ENCODE measurements at places on chromosomes 3 and 15.

DNA sequence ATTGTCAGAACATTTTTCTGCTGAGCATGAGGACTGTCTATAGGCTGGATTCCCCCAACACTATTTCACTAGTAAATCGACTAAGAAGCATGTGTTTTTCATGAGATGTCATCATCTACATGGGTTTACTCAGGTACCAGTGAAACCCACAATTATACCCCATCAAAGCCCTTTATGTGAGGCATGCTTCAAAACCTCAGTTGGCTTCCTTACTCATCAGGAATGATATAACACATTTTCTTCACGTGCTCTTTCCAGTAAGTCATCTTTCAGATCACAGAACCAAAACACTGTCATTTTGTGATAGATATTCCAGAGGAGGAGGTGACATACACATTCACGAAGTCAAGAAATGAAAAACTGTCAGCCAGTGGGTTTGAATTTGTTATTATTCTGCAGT, 116.5 kb downstream of the ANO10 start:
- DNase-seq = no peak

DNA sequence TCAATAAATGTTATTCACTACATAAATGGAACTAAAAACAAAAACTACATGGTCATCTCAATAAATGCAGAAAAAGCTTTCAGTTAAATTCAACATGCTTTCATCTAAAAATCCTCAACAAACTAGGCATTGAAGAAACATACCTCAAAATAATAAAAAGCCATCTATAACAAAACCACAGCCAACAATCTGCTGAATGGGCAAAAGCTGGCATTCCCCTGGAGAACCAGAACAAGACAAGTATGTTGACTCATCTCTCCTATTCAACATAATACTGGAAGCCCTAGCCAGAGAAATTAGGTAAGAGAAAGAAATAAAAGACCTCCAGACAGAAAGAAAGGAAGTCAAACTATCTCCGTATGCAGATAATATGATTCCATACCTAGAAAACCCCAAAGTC, 759.9 kb downstream of the EPHA3 start:
- DNase-seq = no peak

- no peak for DNase-seq
These were observed 6.2 kb upstream of the MAP1A start for GRCh38 chr15:43511012-43511885.

- DNase-seq = no peak
These were observed 199.8 kb downstream of the UBE2E2 start for GRCh38 chr3:23402728-23403492.

GRCh38 chr15:70504299-70504951, 258.9 kb downstream of the UACA start:
- DNase-seq = no peak

DNA sequence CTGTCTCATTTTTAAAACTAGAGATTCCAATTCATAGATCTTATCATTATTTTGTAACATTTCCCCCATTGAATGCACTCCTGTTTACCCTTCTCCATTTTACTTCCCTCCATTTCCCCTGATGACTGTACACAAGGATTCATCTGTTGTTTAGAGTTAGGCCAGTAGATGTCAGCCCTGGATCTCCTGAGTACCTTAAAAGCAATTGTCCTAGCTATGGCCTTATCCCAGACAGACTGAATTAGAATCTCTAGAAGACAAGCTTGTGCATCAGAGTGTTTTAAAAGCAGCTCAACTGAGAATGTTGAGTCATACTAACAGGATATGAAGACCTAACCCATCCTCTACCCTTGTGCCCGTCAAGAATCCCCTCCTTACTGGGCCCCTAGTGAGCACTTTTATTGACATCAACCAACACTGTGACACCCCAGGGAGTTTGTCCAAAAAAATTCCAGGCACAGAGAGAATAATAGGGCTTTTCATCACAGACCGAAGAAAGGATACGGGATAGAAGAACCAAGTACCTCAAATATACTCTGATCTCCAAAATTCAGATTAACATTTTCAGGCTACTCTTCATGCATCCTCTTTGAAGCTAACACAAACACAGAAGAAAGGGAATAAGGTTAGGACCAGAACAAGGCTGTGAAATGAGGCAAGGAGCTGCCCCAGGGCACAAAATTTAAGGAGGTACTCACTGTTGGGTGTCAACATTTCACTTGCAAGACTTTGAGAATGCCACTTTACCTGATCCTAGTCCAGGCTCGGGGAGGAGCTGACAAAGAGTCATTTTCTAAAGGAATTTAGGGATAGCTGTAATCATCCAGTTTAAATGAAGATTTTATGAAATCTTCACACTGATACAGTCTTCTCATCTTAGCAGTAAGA, 17.1 kb downstream of the ZBED2 start:
- DNase-seq = no peak

DNA sequence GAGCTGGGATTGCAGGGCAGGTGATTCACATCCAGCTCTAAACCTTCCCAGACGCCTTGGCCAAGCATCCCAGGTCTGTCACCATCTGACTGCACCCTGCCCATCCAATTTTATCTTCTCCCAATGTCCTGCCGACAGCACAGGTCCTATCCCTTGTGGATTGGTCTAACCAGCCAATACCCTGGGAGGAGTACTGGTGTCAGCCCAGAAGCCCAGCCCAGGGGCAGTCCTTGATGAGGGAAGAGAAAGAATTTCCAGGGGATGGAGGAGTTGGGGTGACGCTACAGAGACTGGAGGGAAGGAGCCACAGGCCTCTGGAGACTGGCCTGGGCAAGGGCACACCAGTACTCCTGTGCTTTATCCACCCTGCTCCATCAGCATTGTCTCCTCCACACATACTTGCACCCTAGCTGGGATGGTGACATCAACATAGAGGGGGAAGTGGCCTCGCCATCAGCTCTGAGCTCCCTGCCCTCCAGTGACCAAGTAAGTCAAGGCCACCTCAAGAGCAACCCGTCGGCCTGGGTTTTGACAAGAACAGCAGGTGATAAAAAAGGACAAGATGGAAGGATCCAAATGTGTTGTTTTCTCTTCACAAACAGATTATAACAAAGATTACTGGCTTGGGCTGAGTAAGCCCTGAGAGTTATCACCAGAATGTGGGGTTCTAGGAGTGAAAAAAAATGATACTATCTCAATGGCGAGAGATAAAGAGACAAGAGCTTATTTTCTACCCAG, 114.6 kb downstream of the AQP9 start:
- DNase-seq = no peak

- DNase-seq = no peak
These were observed 101.9 kb downstream of the GLDN start for GRCh38 chr15:51443282-51443914.

Measured in stimulated activated CD8-positive, alpha-beta memory T cell treated with anti-CD3 and anti-CD28 coated beads, Interleukin-4, amount 100 ng/mL, for 4 hours (primary cell).